IMR-90 (cell line): ENCODE measurements at places on chromosomes 2 and 18. TPM values are rescaled to one million over a fixed set of nuclear protein-coding genes. Genes with fewer than 3 reads are reported as not detected.
A peak's percentile ranks its signal among the peaks of the same experiment; 100 is the strongest.

GRCh38 chr2:29114946-29115609, at the start of gene CLIP4:
Gene CLIP4, plus strand, starts transcription at chr2:29115415. Its CDS starts 5,974 bp downstream, at chr2:29121389.
- peak; percentile 51 for DNase-seq
- peaks cover 31% of the 10 kb centered on the region for H3K4me1 ChIP-seq
- no peaks in the 10 kb centered on the region for H3K36me3 ChIP-seq

GRCh38 chr2:84849271-84849952, 31.5 kb downstream of the TRABD2A start:
- no peaks in the 10 kb centered on the region for H3K36me3 ChIP-seq
- no peaks in the 10 kb centered on the region for H3K27me3 ChIP-seq
- H3K4me1 ChIP-seq = peaks cover 20% of the 10 kb centered on the region
- no peak overlapping the region; the same call in 1 of the 2 replicates for H3K27ac ChIP-seq
- no peak overlapping the region for H3K4me3 ChIP-seq

The FNDC4 gene
- total RNA-seq = 7.3 and 7.5 TPM in 2 replicates

- no peaks in the 10 kb centered on the region for H3K27me3 ChIP-seq
- no peak overlapping the region for H3K27ac ChIP-seq
- H3K4me1 ChIP-seq = no peaks in the 10 kb centered on the region
- H3K4me3 ChIP-seq = no peak overlapping the region
- H3K36me3 ChIP-seq = no peaks in the 10 kb centered on the region
These were observed 234.3 kb downstream of the CALCRL start for GRCh38 chr2:187213798-187214197.

The ASB18 gene
- total RNA-seq = not detected in 2 replicates

DNA sequence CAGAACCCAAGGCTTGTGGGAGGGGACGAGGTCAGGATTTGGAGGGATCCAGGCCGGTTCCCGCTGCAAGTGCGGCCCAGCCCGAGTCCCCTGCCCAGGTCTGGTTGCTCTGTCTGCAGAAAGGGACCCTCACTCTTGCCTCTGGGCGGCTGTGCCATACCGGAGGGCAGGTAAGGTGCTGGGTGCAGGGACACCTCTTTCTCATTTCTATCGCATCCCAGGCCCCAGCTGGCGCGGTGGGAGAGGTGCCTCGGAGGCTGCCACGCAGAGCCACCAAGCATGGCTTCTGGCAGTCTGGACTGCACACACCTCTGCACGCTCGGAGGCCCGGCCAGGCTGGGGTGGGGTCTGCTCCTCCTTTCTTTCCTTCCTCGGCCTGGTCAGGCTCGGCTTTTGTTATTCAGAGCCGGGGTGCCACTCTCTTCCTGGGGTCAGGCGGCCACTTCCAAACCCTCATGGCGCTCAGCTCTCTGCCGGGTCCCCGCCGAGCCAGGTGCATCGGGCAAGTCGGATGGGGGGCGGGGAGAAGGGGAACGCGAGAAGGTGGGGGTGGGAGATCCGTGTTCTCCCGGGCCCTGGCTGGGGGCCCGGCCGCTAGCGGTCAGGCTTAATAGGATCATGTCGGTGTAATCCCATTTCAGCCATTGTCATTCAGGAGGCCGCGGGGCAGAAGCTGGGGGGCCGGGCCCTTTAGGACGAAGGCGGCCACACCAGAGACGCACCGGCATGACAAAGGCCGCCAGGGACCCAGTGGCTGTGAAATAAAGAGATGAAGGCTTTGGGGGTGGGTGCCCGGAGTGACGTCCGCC, 9.0 kb downstream of the GBX2 start:
- H3K4me3 ChIP-seq = no peak overlapping the region
- H3K27ac ChIP-seq = no peak overlapping the region
- no peak for DNase-seq

DNA sequence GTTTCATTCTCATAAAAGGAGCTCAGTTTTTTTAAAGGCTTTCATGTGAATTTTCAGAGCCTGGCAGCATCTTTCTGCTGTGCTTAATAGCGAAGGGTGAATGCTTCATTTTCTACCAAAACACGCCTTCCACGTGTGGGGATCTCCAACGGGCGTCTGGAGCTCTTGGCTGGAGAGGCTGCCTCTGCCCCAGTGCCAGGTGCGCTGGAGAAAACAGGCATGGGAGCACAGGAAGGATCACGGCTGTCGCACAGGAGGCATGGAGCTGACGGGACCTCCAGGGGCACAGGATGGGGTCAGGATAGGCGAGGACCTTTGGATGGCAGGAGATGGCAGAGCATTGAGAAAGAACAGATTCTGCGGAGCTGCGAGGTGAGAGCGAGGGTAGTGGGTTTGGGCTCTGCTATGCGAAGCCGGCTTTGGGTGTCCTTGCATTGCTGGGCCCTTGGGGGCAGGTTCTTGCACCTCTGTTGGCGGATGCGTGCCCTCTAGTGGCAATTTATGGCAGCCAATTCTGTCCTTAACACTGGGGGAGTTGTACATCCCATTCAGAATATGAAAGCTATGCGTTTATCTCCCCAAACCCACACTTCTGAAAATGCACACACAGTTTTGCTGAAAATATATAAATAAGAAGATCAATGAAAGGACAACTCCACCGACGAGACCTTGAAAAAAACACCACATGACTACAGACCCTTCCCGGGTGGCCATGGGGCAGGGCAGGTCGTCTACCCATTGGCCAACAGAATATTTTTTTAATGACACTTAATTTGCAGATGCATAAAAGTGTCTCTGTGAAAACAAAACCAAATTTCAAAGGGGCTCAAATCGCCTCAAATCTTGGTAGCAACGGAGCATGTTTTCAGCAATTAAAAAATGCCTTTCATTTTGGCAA, 90.4 kb upstream of the SLC35G4 start:
- H3K27ac ChIP-seq = no peak overlapping the region
- peaks cover 2% of the 10 kb centered on the region; the same call in 1 of the 2 replicates for H3K27me3 ChIP-seq
- no peak overlapping the region for H3K4me3 ChIP-seq
- DNase-seq = peak; percentile 55
- no peaks in the 10 kb centered on the region for H3K36me3 ChIP-seq
- no peaks in the 10 kb centered on the region for H3K4me1 ChIP-seq

The ANKRD53 gene
- total RNA-seq = 0.54 and 0.56 TPM in 2 replicates

GRCh38 chr2:176675271-176675949, 406.2 kb downstream of the MTX2 start:
- no peaks in the 10 kb centered on the region for H3K36me3 ChIP-seq
- no peaks in the 10 kb centered on the region for H3K4me1 ChIP-seq
- H3K27ac ChIP-seq = no peak overlapping the region

GRCh38 chr2:25620077-25620476, 53.3 kb downstream of the DTNB start:
- no peaks in the 10 kb centered on the region for H3K27me3 ChIP-seq
- DNase-seq = no peak
- H3K4me3 ChIP-seq = no peak overlapping the region
- H3K4me1 ChIP-seq = peaks cover 4% of the 10 kb centered on the region

DNA sequence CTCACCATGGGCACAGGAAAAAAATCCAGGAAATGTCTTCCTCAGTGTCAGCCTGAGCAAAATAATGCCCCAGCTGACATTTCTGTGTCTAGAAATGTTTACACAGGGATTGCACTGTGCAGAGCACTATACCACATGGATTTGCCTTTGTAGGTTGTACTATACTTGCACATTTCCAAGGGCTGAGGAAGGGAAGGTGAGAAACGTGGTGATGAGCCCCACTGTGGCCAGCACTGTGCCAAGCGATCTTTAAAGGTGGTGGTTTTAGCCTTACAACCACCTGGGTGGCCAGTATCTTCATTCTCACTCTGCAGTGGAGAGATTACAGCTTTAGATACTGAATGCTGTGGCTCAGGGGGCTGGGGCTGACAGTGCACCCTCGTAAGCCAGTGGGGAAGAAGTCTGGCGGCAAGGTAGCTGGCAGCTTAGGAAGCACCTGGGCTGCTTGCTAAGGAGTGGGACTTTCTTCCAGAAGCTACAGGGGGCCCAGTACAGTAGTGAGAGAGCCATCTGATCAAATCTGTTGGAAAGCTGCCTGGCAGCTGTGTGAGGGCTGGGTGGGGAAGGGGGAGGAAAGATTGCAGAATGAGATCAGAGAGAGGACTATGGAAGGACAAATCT, 81.4 kb upstream of the MSH2 start:
- no peak overlapping the region for H3K27ac ChIP-seq
- peaks cover 7% of the 10 kb centered on the region for H3K4me1 ChIP-seq
- DNase-seq = peak; percentile 62
- no peaks in the 10 kb centered on the region for H3K36me3 ChIP-seq
- H3K27me3 ChIP-seq = no peaks in the 10 kb centered on the region
- no peak overlapping the region for H3K4me3 ChIP-seq

GRCh38 chr2:67037655-67038054, 359.5 kb upstream of the ETAA1 start:
- H3K4me3 ChIP-seq = no peak overlapping the region
- H3K27me3 ChIP-seq = no peaks in the 10 kb centered on the region
- no peaks in the 10 kb centered on the region for H3K36me3 ChIP-seq

- peaks cover 16% of the 10 kb centered on the region for H3K36me3 ChIP-seq
- peaks cover 6% of the 10 kb centered on the region; the same call in 1 of the 2 replicates for H3K4me1 ChIP-seq
- DNase-seq = peak; percentile 93
- peak overlapping the region; percentile 73 for H3K4me3 ChIP-seq
These were observed 2.1 kb downstream of the NABP1 start for GRCh38 chr2:191679818-191680600.

GRCh38 chr2:204664708-204665121, 119.4 kb downstream of the PARD3B start:
- peaks cover 10% of the 10 kb centered on the region for H3K4me1 ChIP-seq
- peak; percentile 55 for DNase-seq
- H3K27ac ChIP-seq = peak overlapping the region; percentile 57; the same call in 1 of the 2 replicates
- no peaks in the 10 kb centered on the region for H3K27me3 ChIP-seq
- H3K36me3 ChIP-seq = no peaks in the 10 kb centered on the region
- H3K4me3 ChIP-seq = no peak overlapping the region

The YWHAQ gene
- total RNA-seq = 196 and 249 TPM in 2 replicates

DNA sequence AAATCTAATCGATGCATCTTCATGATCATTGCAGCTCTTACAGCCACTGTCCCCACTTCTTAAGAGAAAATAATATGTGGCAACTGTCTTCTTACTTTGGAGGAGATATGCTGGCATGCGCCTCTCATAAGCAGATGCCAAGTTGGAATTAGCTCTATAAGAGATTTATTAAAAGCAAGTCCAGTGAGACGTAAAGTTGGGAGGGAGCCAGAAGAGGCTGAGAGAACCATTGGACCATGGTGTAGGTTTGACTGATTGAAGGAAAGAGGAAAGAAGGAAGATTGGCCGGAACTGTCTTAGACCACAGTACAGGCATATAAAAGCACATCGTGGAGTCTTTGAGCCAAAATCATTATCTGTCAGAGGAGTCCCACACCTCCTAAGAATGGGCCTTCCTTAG, 265.7 kb upstream of the ZC3H15 start:
- H3K36me3 ChIP-seq = no peaks in the 10 kb centered on the region
- no peak overlapping the region for H3K4me3 ChIP-seq
- no peaks in the 10 kb centered on the region for H3K27me3 ChIP-seq
- H3K27ac ChIP-seq = no peak overlapping the region
- no peaks in the 10 kb centered on the region for H3K4me1 ChIP-seq
- no peak for DNase-seq

DNA sequence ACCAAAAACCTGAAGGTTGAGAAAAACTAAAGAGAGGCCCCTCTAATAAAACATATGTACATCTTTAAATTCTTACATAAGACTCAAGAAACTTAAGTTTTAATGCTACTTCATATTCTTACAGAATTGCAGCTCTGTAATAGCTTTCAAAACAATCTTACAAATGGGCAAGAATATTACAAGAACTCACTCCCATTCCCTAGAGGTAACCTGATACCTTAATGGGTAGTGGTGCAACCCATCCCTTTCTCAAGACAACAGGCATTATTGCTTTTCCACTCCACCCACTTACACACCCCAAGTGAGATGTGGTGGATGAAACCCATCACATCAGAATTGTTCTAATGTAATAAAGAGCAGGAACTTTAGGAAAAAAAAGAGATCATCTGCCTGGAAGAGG, 103.7 kb downstream of the RBMS1 start:
- H3K27me3 ChIP-seq = no peaks in the 10 kb centered on the region
- peaks cover 43% of the 10 kb centered on the region for H3K4me1 ChIP-seq
- H3K36me3 ChIP-seq = peaks cover 5% of the 10 kb centered on the region; the same call in 1 of the 2 replicates
- peak; percentile 64 for DNase-seq

- H3K36me3 ChIP-seq = no peaks in the 10 kb centered on the region
- no peak overlapping the region for H3K27ac ChIP-seq
- no peaks in the 10 kb centered on the region for H3K27me3 ChIP-seq
These were observed 12.8 kb upstream of the HPCAL1 start for GRCh38 chr2:10289891-10290290.

DNA sequence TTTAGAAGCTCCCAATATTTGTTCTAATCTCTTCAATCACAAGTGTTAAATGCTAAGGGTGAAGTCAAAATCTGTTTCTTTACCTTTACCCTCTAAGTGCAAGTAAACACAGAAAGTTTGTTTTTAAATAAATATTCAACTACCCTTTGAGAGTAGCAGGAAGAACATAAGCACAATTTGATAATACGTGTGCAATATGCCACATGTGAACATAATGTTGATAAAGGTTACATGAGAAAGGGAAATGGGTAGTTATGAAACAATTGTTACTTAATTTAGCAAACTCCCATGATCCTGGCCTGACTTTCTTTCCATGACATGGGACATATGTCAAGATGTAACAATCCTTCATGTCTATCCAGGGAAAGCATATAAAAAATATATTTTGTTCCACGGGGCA, 7.1 kb downstream of the SPRED2 start:
- no peak overlapping the region for H3K27ac ChIP-seq
- no peaks in the 10 kb centered on the region for H3K36me3 ChIP-seq
- no peak for DNase-seq

DNA sequence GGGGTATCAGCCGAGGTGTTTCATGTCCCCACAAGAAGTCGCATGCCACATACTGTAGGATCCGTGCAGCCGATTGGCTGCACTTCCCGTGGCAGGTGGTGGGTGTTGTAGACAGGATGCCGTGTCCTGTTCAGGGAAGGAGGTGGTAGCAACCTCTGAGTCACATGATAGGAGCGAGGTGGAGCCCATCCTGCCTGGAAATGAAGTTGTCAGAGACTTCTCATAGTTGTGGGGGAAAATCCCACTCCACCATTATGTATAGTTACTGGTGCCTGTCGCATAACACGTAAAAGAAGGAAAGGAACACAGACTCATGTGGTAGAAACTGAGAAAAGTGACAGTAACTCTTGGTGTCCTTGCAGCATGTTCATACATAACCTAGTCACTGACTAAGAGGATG, 91.4 kb upstream of the IL1R2 start:
- H3K27me3 ChIP-seq = no peaks in the 10 kb centered on the region
- H3K4me3 ChIP-seq = no peak overlapping the region
- DNase-seq = no peak
- no peak overlapping the region for H3K27ac ChIP-seq

DNA sequence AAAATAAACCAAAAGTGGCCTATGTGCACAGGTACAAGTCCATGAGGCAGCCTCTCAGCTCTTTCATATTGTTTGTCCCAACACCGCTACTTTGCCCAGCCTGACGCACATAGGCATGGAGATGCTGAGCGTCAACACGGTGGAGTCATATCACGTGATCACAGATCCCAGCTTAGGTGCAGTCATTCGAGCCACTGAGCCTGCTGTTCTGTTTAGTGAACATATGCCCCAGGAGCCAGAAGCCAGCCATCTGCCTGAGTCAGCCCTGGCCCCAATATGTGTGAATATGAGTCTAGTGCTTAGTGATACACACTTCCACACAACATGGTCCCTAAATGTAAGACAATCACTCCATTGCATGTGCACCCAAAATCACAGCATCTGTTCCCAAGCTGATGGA, 88.2 kb upstream of the LCLAT1 start:
- H3K4me1 ChIP-seq = peaks cover 42% of the 10 kb centered on the region
- peak; percentile 43 for DNase-seq
- H3K4me3 ChIP-seq = no peak overlapping the region
- H3K36me3 ChIP-seq = no peaks in the 10 kb centered on the region
